Urinary bladder (tissue), 4 donors: ENCODE measurements at places on chromosomes 3 and 15. TPM values are rescaled to one million over a fixed set of nuclear protein-coding genes. Genes with fewer than 3 reads are reported as not detected.

GRCh38 chr3:17891139-17891856 lies 148.9 kb upstream of the TBC1D5 start:
- no peak for DNase-seq

DNA sequence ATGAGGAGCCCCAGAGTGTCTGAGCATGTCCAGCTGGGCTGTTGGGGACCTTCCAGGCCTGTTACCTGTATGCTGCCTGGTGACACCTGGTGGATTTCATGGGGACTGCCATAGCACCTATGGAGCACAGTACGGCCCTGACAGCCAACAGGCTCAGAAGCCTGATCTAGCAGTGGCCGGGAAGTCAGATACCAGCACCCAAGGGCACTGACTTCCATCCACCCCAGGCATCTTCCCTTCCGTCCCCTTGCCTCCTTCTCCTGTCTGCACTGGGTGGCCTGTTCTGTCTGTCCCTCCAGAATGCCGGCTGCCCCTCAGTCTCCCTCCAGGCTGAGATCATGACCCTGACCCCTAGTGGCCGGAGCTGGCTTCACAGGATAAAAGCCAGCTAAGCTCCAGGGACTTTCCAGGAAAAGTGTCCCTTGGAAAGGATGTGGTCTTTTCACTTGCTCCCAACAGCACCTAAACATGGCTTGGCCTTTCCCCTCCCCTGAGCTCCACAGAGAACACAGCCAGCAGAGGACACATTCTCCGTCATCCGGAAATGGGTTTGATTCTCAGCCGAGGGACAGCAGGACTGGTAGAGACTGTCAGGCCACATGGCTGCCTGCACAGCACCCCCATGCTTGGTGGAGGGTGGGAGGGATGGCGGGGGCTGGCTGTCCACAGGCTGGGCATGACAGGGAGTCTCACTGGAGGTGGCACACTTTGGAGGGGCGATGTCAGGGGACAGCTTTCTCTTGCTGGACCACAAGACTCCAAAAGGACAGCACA lies 9.5 kb downstream of the RPS17 start:
- no peak for DNase-seq

- DNase-seq = no peak
Measured at GRCh38 chr3:178289544-178290160, 246.6 kb upstream of the KCNMB2 start.

- DNase-seq = no peak
Measured at GRCh38 chr15:49242820-49243219, 72.8 kb downstream of the GALK2 start.

DNA sequence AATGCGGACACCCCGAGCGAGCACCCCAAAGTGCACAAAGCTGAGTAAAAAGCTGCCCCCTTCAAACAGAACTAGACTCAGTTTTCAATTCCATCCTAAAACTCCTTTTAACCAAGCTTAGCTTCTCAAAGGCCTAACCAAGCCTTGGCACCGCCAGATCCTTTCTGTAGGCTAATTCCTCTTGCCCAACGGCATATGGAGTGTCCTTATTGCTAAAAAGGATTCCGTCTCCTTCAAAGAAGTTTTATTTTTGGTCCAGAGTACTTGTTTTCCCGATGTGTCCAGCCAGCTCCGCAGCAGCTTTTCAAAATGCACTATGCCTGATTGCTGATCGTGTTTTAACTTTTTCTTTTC lies 5.3 kb downstream of the BHLHE40 start:
- no peak for DNase-seq

The GABRA5 gene
- total RNA-seq = 0.85 TPM

The GPR62 gene
- not detected for total RNA-seq

The PXYLP1 gene
- 32.6 TPM for total RNA-seq

The DHX36 gene
- 160 TPM for total RNA-seq

The USP50 gene
- 1.2 TPM for total RNA-seq
